Prostate gland (tissue), 2 donors: ENCODE measurements at places on chromosomes 2 and 18. TPM values are rescaled to one million over a fixed set of nuclear protein-coding genes. Genes with fewer than 3 reads are reported as not detected.

ANKRD36 gene
- 26.2 TPM for total RNA-seq

DNA sequence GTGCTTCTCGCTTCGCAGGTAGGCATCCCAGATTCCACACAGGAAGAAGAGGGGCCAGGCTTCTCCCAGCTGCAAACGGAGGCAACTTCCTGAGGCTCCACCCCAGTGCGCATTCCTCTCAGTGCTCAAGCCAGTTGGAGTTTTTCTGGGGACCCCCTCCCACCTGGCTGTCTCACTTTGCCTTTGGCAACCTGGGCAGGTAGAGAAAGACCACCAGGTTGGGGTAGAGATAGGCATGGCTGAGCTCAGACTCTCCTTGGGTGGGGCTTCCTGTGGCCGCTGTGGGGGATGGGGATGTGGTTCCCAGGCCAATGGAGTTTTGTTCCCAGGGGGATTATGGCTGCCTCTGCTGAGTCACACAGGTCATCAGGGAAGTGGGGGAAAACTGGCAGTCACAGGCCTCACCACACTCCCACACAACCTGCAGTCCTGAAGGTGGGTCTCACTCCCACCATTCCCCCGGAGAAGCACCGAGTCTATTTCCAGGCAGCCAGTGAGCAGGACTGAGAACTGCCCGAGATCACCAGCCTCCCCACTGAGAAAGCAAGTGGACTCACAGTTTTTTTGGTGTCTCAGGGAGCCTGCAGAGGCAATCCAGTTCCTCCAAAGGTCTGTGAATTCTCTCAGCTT lies 38.1 kb downstream of the SLC39A10 start:
- no peak for DNase-seq

DNA sequence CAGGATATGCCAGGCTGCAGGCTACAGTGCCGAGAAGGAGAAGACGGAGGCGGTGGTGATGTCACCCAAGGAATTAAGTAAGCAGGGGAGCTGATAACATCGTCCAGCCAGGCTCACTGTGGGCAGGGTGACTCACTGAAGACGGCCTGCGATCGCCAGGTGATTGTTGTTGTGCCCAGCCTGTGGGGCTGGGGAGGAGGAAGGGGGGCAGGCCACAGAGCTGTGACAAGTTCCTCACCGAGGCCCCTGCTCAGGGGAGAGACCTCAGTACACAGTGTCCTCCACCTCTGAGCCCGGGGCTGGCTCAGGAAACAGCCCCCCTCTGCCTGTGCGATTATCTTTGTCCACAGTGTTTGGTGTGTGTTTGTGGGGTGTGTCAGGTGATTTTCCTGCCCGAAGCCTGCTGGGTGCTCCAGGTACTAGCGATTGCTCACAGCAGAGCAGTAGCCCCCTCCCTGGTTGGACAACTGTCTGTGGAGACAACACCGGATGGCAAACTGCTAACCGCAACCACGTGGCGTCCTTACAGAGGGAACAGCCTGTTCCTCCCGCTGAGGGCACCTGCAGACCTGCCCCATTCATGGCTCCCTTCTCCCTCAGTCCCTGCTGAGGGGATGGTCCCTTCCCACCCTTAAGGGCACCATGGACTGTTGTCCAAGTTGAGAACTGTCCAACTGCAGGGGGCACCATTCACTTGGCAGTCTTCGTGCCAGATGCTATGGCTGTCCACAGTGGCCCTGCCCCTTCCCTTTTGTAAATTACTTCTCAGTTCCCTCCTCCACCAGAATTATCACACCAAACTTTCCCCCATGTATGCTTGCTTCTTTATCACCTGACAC lies 95.1 kb downstream of the ZFP36L2 start:
- DNase-seq: peak; percentile 76

GRCh38 chr2:139631966-139632365 lies 851.8 kb upstream of the NXPH2 start:
- no peak for DNase-seq

DNA sequence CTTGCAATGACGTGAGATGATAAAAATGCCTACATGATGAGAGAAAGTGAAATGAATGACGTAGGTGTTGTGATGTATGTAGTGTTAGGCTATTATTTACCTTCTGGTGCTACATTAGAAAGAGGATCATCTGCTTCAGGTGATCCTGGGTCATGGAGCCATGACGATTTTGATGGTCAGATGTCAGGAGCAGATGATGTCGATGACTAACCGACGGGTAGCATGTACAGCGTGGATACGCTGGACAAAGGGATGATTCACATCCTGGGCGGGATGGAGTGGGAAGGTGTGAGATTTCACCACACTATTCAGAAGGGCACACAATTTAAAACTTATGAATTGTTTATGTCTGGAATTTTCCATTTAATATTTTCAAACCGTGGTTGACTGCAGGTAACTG lies 43.5 kb upstream of the ACVR1C start:
- no peak for DNase-seq
